Globus pallidus (tissue), 1 donor: ENCODE measurements at places on chromosomes 3 and 15.

DNA sequence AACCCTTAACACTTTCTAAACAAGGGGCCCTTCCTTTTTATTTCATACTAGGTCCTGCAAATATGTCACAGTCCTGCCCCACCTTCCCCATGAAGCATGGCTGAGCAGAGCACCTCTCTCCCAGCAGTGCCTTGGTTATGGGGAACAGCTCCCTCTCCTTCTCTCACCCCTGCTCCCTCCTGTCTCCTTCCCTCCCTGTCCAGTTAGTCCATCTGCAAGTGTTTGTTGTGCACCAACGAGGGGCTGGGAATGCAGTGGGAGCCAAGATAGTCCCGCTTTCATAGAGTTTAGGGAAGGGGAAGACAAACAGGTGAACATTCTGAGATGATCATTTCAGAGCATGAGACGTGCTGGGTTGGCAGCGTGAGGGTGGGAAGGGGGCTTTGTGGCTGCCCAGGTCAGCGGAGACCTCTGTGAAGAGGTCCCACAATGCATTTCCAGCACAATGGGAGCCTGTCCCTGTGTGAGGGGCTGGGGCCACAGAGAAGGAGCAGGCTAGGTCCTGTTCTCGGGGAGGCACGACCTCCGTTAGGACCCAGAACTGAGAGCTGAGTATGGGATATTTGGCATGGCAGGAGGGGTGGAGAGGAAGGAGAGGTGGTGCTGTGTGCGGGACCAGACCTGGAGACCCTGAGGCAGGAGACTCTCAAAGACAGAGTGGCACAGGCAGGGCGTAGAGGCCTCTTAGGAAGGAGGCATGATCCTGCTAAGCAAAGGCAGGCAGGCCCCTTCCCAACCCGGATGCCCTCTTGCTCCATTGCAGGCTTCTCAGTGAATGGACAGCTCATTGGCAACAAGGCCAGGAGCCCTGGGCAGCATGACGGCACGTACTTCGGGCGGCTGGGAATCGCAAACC is 5.5 kb upstream of the ITIH3 start:
- no peak for DNase-seq

- DNase-seq, result no peak
These were observed 129.7 kb downstream of the TPRG1 start for GRCh38 chr3:189301479-189301878.

DNA sequence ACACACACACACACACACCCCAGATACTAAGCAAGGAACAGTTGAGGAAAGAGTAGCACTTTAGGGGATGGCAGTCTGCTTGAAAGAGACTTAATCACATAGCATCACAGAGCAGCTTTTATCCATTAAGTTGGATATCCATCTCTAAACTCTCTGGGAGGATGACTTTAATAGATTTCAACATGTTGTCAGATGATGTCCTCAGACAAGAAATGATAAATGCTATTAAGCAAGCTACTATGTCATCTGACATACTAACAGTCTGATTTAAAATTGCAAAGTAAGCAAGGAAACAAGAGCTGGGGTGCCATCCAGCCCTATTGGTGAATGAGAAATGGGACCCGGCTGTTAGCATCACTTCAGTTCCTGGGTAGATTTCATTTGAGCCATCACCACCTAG is 136.9 kb downstream of the PLCL2 start:
- no peak for DNase-seq

GRCh38 chr15:73909651-73910050 is 16.6 kb upstream of the LOXL1 start:
- DNase-seq, result no peak

DNA sequence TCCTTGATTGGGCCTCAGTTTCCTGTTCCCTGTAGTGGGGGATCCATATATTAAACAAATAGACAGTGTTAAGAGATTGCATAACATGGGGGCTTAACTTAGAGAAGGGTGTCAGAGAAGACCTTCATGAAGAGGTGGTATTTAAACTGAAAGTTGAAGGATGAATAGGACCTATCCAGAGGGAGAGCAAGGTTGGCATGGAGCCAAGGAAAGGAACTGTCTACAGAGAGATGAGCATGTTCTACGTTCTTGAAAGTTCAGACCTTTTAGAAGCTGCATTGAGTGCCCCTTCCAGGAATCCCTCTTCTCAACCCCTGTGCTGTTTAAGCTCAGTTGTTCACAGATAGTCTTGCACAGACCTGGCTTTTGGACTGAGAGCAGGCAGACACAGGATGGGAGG is 2.4 kb downstream of the HTD2 start:
- DNase-seq, result no peak

DNA sequence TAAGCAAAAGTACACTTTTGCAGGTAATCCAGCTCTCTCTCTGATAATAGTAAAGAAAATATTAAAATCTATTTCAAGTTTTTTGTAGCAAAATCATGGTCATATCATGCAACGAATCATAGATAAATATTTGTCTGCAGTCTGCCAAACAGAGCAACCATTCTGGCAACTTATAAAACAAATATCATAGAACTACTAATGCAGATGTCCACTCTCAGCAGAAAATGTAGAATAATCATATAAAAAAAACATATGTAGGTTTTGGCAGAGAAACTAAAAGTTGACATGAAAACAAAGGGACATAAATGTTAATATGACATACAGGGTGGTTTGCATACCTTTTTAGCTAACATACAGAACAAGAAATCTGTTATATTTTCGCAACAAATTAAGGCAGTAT is 12.2 kb downstream of the TMCC1 start:
- no peak for DNase-seq

DNA sequence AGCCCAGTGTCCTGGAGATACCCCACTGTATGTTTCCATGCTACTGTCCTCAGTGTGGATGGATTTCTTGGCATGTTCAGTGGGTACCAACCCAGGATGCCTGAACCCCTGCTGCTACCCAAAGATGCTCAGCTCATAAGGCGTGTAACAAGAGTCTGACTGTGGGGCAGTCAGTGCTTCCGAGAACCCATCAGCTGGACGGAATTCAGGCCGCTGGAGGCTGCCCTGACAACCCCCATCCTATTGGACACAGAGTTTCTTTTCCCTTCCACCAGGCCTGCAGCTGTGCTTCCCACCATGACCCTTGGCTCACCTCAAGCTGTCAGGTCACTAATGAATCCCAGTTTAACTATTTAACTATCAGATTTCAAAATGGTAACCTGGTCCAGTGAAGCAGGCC is 224.1 kb upstream of the FEZF2 start:
- DNase-seq, result no peak

- no peak for DNase-seq
These were observed 19.6 kb upstream of the EMC3 start for GRCh38 chr3:10006048-10006761.

DNA sequence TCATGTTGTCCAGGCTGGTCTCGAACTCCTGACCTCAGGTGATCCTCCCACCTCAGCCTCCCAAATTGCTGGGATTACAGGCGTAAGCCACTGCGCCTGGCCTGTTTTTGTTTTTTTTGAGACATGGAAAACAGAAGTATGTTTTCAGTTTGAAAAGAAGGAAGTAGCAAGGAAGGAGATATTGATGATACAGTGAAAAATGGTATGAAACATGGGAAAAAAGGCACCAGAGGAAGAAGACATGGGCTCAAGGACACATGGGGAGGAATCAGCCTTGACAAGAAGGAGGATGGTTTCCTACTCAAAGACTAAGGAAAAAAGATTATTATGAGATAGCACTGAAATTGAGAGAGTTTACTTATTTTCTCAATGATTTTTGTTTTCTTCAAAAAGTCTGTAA is 30.7 kb downstream of the FMN1 start:
- DNase-seq, result no peak

DNA sequence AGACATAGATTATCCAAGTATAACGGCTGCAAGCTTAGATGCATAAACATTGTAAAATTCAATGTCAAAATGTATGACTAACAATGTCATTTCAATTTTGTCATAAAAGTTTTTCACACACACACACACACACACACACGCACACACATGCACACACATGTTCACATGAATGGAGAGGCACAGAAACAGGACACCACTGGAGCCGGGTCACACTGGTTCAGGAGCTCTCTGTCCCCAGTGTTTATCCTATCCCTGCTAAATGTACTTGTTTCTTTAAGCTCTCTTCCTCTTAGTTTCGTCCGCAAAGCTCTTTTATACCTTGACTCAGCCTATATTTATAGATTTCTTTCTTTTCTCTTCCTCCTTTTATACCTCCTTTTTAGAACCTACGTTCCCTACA is 249.9 kb downstream of the CADPS start:
- DNase-seq, result no peak

DNA sequence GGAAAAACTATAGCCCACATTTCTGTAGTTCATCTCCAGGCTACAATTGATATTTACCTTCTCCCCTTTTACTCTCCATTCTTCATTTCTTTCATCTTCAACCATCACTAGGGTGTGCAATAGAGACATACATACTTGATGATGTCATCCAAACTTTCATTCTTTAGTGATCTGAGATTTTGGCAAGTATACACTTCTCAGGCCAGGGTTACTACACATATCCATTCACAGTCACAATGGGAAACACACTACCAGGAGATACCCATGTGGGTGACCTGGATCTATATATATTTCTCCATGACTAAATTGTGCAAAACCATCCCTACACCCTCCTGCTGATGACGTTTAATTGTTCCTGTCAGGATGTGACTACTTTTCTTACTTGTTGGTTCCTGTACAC is 769.5 kb upstream of the DPPA4 start:
- no peak for DNase-seq

DNA sequence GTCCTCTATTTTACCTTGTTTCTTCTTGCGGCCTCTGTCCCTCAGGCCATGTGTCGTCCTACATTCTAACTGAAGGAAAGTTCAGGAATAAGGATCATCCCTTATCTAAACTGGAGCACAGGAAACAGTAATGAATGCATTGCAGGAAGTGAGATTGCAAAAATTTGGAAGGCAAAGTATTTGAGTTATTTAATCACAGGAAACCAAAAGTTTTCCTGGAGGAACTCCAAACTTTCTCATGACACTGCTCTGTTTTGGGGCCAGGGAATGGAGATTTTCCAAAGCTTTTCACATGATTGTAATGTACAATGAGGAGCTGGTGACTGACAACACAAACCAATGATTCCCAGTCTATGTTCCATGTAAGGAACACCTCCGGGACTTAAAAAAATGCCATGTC is 57.8 kb upstream of the PLSCR4 start:
- DNase-seq, result no peak

DNA sequence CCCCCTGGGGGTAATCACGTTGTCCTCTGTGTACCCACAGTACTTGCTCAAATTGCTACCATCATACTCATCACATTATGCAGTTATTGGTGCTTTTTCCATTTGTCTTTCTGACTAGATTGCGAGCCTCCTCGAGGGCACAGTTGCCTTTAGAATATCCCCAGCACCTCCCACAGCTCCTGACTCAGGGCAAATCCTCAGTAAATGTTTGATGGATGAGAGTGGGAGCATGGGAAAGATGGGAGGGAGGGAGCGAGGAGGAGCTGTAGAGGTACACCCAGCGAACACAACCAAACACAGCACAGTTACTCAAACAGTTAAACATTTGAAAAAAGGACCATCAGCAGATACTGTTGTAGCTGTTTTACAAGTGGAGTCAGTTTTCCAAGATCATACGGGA is 27.9 kb downstream of the SIDT1 start:
- DNase-seq, result no peak
